ENCODE measurements at places on chromosomes 3 and 15.

GRCh38 chr3:117193390-117193789 lies 483.8 kb downstream of the TUSC7 start:
- no peak for DNase-seq

DNA sequence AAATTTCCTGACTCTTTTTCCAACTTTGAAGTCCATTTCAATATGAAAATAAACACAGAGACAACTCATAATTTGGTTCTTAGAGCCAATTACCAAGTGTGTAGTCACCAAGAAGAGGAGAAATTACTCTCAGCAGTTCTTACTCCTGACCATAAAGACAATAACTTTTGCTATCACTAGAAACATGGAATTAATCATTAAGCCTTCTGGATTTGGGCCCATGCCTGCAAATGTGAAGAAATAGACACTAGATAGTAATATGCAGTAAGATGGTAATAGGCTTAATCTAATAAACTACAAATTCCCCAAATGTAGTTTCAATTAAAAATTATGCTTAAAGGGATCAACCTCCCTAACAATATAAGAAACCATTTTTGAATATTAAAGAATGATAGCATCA lies 185.1 kb upstream of the AGTR1 start:
- DNase-seq: no peak

- DNase-seq: no peak
These were observed 211.0 kb downstream of the GBE1 start for GRCh38 chr3:81550415-81550814.

- DNase-seq: no peak
These were observed 175.8 kb downstream of the SPATA16 start for GRCh38 chr3:172965256-172965655.

DNA sequence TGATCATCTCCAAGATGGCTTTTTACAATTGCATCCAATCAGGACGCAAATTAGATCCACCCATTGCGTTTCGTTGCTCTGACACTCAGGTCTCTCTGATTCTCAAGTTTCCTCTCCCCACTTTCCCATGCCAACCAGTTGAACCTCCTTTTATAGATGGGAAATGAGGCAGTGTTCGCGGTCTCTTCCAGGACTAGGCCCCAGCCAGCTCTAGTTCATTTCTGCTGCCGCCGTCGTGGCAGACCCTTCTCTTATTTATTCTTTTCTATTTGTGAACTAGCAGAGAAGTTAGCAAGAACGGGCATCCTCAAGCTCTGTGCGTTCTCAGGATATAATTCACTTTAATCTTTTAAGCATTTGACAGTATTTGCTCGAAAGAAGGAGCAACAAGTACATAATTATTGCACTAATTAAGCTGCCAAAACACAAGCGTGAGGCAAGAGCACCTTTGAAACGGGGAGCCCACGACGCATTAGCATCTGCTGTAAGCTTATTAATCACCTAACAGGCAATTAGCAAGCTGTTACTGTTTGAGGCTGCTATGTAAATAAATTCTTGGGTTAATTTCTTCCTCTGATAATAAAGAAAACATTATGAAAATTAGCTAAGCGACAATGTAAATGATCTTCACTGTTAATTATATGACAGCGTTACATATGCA lies 246.4 kb upstream of the TLE3 start:
- no peak for DNase-seq

GRCh38 chr15:48592221-48592731 lies 53.2 kb downstream of the FBN1 start:
- no peak for DNase-seq

GRCh38 chr3:16372362-16373292 lies 107.6 kb downstream of the OXNAD1 start:
- no peak for DNase-seq

DNA sequence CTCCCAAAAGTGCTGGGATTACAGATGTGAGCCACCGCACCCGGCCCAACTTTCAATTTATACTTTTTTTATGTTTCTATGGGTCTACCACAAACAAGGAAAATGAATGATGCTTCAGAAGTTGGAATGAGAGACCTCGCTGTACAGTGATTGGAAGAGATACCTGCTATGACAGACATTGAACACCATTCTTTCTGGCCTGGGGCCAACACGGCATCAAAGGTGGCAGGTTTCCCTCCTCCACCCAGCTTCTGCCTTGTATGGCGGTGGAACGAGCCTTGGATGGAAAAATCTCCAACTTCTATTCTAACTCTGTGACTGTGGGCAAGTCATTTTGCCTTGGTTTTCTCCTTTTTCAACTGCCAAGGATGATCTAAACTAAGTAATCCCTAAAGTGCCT lies 117.8 kb upstream of the FAM174B start:
- no peak for DNase-seq

GRCh38 chr15:97955035-97955434 lies 5.5 kb upstream of the ARRDC4 start:
- no peak for DNase-seq

- no peak for DNase-seq
These were observed 73.1 kb downstream of the ATP2B2 start for GRCh38 chr3:10432156-10432845.

DNA sequence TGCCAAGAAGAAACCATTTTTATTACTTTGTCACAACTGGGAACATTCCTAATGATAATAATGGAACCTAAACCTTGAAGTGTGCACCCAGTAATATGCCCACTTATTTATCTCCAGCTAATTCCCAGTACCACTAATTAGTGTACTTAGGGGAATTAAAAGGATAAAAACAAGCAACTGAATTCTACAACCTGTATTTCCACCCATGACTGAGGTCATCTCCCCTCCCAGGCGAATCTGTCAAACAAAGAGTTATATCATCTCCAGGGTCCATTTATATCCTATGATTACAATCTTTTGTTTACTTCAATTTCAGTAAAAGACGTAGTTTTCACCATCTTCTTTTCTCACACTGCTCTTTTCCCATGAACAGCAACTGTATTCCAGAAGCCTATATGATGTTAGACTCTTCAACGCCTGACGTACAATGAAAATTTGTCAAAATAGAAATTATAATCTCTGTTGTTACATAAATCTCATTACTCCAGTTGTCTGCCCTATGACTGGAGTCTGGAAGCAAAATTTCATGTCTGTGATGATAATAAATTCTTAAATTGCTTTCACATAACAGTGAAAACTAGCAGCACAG lies 177.6 kb downstream of the GOLIM4 start:
- no peak for DNase-seq

- no peak for DNase-seq
These were observed 19.3 kb downstream of the LSAMP start for GRCh38 chr3:116426036-116426435.

DNA sequence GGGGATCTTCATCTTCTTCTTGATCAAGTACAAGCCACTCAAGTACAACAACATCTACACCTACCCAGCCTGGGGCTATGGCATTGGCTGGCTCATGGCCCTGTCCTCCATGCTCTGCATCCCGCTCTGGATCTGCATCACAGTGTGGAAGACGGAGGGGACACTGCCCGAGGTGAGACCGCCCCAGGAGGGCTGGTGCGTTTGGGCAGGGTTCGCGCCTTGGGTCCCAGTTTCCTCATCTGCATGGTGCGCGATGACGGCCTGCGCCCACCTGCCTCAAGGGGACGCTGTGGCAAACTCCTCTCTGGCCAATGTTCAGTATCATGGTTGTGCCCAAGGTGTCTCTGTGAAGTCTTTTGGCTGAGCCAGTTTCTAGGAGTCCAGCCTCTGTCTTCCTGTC lies 57.5 kb upstream of the SLC6A1 start:
- DNase-seq: no peak

GRCh38 chr15:95025924-95026728 lies 794.8 kb downstream of the MCTP2 start:
- DNase-seq: peak; percentile 53

GRCh38 chr3:127106456-127106855 lies 86.5 kb upstream of the PRR23E start:
- DNase-seq: no peak

DNA sequence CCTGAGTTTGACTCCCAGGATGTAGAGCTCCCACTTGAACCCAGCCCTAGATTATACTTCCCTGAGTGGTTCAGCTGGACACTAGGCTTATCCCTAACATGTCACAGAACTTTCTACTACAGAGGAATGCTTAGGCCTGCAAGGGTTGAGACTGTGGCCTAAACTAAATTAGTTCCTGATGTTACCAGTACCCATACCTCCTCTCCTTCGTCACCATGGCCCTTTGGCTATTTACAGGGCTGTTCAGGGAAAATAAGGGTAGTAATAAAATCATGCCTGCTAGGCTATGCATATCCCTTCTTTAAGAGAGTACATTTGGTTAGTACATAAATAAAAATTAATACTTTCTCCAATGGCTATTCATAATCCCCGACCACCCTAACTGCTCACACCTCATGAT lies 356.4 kb upstream of the RASGRP1 start:
- no peak for DNase-seq

- DNase-seq: no peak
These were observed 690.4 kb upstream of the NAALADL2 start for GRCh38 chr3:174168538-174169254.

DNA sequence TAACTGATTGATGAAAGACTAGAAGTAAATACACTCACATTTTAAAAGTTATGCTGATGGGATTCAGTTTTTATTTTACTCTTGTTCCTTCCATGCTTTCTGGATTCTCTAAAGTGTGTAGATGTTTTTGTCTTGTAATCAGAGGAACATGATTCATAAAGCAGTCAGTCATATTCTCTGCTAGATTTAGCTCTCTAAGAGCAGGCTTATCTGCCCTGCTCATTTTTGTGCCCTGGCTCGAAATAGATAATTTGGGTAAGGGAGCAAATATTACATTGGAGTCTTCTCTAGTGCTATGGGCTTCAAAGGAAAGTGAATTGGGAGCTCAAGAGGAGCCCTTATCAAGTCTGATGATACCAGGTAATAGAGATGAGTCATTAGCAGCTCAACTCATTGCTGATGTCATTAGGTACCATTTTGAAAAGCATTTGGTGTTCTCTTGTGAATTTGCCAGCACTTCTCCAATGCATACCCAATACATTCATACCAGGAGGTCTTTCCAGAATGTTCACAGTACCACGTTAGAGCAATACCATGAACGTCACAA lies 27.7 kb downstream of the SACM1L start:
- DNase-seq: no peak

DNA sequence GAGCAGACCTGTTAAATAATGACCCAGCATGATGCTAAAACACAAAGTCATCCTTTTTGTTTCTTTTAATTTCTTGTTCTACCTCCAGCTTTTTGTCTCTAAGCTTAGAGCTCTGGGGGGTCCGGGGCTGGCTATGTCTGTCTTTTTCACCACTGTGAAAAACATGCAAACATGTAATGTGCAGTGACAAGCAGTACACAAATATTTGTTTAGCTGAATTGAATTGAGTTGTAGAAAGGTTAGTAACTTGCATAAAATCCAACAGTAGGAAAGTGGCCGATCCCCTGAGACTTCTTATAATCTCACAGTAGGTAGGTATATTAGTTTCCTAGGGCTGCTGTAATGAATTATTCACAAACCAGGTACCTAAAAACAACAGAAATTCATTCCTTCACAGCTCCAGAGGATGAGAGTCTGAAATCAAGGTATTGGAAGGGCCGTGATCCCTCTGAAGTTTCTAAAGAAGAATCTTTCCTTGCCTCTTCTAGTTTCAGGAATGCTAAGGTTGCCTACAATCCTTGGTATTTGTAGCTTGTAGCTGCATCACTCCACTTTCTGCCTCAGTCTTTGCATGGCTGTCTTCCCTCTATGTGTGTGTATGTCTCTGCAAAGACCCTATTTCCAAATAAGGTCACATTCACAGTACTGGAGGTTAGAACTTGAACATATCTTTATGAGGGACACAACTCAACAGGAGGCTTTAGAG lies 32.7 kb downstream of the ARL14 start:
- no peak for DNase-seq

DNA sequence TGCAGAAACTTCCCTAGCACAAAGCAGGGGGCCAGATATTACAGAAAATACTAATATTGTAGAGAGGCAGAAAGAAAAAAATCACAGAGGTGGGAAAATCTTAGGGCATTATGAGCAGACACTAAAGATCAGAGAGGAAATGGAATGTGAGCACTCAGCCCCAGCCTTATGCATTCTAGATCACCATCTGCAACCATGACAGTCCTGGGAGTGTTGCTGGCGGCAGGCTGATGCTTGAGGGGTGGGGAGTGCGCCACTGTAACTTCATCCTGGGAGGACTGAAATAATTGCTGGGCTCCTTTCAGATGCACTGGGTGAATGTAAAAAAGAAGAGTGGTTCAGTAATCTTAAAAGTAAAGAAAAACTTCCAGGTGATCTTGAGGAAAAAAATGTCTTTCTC lies 427.6 kb upstream of the SEMA6D start:
- DNase-seq: no peak

DNA sequence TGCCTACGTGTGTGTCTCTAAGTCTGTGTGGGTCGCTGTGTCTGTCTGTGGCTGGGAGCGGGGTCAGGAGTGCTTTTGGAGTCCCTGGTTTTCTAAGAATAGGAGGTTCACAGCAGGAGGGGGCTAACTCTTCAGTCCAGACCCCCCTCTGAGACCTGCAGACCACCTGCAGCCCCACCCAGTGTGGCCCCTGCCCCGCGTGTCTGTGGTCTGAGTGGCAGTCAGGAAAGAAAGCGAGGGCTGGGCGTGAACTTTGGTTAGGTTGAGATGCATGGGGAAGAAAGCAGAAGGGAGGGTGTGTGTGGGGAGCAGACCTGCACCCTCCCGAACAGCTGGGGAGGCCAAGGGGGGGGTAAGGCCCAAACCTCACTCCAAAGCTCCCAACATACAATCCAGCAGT lies 144.9 kb upstream of the TPM1 start:
- no peak for DNase-seq

DNA sequence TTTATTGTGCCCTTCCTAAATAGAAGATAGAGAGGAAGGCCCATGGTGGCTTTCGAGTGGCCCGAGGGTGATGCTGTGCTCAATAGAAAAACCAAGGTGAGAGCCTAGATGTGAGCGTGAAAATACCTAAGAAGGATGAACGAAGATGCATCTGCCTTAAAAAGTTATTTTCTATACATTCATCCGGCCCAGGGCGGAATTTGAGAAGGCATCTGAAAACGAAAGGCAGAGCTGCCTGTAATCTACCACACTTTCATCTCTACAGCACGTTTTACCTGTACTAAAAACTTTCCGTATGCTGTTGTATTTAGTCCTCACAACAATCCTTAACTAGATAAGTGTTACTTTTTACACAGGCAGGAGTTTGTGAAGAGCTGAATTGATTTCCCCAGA lies 1.4 kb downstream of the DUT start:
- DNase-seq: no peak

DNA sequence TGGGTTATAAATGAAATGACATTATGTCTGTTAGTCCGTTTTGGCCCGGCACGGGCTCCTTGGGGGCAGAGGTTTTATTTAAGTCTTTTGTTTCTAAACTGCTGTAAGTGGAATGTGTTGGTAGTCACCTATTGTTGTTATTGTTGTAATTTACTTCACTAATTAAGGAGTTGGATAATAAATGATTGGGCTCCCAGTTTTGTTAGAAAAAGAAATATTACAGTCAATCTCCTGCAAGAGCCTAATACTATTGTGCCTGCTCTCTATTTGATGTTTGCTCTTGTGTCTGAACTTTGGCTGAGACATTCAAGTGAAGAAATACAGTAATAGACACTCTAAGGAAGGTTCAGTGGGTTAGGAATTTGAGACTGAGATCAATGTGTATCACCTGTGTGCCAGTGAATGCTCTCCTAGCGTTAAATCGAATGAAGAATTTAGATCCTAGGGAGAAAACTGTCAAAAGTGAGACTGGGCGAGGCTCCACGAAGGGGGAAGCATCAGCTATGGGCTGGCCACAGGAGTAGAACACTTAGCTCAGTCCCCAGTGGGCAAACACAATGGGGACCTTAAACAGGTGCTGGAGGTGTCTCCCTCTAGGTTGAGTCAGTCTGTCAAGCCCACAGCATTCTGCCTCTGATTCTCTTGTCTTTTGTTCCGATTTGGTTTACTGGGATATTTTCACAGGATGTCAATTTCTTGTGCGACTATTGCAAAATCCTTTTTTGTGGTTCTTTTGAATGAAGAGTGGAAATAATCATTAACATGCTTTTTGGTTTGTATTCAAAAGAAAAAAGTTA lies 1.2 kb downstream of the ROBO2 start:
- DNase-seq: no peak
